ENCODE measurements at places on chromosomes 12 and 14.

- peak; percentile 69 for DNase-seq
Measured at GRCh38 chr14:75928690-75929181, 53.1 kb downstream of the TGFB3 start.

DNA sequence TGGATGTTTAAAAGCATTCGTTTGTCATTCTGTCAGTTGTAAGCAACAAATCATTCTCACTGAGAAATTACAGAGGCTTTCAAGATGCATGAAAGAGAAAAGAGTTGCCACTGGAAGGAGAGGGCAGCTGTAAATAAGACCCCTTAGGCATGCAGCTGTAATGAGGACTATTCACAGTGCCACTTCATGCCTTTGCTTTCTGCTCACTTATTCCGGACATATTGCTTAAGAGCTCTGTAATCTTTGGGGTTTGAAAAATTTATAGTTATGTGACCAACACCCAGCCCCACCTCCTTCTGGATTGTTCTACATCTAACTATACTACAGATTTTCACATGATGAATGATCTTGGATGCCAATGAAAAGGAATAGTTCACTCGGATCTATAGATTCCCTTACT lies 194.8 kb upstream of the DCN start:
- no peak for DNase-seq

- no peak for DNase-seq
Measured at GRCh38 chr12:27657296-27657695, 39.0 kb upstream of the REP15 start.

DNA sequence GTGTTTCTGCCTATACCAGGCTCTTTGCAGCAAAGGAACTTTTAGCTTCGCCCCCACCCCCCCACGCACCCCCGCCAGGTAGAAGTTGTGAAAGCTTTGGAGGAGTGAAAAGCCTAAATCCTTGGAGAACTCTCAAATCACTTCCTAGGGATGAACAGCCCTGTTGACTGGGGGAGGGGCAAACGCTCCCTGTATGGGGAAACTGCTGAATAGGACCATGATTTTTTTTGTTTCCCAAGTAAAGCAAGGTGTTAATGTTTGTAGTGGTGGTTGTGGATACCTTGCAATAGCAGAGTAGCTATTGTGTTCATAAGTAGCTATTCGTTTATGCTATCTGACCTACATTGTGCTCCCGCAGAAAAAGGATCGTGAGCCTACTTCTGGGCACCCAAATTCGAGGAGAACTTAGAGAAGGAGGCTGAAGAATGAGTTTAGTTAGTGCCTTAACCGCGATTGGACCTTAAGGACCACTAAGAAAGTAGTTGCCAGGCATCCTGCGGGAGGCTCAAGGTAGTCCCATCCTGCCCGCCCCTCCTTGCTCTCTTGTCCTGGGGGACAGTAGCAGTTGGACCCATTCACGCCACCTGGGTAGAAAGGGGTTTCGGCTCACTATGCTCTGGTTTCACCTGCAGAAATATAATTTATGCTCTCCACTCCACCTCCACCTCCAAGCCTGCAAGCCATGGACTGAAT lies 901 bp upstream of the NFKBIA start:
- no peak for DNase-seq

GRCh38 chr14:91570021-91570420 lies 59.9 kb upstream of the PPP4R3A start:
- DNase-seq, result no peak

All from lung (tissue), 17 donors.